ENCODE measurements at places on chromosomes 11 and 22. TPM values are rescaled to one million over a fixed set of nuclear protein-coding genes. Genes with fewer than 3 reads are reported as not detected.

Gene OR52K2
- total RNA-seq, result not detected

Gene DEFB131B
- total RNA-seq, result not detected

Gene TRIM48
- not detected for total RNA-seq

Gene OR51E2
- not detected for total RNA-seq

Gene ISX
- total RNA-seq, result not detected

Gene EFCAB6
- 0.13 TPM for total RNA-seq

Gene CLTCL1
- total RNA-seq, result 1.4 TPM

Gene WBP2NL
- total RNA-seq, result 1.7 TPM

Gene IL10RA
- total RNA-seq, result 154 TPM

Gene GAS2
- 2.2 TPM for total RNA-seq

Measured in activated naive CD4-positive, alpha-beta T cell treated with anti-CD3 and anti-CD28 coated beads, Interleukin-2, amount 10 ng/mL, durations not matched to agents 5 hours and 36 hours (primary cell).